ENCODE measurements at places on chromosomes 4 and X.

DNA sequence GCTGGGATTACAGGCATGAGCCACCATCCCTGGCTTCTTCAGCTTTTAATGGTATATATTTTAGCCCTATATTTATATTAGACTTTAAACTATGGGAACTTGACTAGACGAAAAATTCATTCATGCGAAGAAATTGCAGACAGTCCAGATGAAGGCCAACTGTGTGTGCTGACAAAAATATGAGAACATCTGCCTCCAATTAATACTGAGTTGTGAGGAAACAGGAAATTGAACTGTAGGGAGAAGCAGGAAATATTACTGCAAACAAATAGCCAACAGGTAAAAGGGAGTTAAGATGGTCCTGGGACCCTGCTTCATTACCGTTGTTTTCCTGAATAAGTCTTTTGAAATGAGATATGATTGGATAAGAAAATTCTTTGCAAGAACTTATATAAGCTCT is 26.3 kb downstream of the MGARP start:
- no peak for DNase-seq

- no peak for DNase-seq
Measured at GRCh38 chr4:8078109-8078494, 80.5 kb downstream of the ABLIM2 start.

DNA sequence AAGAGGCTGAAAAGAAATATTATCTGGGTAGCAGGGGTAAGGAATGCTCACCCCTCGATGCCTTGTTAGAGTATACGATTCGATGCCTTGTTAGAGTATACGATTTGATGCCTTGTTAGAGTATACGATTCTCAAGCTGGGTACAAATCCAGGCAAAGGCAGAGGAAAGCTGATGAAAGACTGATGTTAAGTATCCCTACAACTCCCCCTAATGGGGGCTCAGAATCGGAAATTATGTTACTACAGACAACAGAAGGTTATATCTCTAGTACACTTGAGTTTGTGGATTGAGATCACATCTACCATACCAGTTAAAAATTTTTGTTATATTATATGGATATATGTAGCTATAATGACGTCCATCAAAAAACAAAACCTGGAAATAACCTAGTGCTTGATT is 4.8 kb downstream of the LRRC66 start:
- DNase-seq = no peak

GRCh38 chr4:36351082-36351666 is 69.8 kb downstream of the DTHD1 start:
- peak; percentile 79 for DNase-seq

DNA sequence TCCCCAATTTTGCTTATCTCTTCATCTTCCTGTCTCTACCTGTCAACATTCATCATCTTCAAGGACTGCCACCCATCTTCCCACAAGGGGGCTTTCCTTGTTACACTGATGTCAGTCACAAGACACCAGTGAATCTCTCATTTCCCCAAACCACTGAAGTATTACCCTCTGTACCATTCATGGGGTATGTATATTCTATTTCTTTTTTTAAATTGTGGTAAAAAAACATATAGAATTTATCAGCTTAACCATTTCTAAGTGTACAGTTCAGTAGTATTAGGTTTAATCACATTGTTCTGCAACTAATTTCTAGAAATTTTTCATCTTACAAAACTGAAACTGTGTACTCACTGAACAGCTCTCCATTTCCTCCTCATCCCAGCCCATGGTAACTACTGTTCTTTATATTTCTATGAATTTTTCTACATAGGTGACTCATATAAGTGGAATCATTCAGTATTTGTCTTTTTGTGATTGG is 98.6 kb downstream of the LARP7 start:
- no peak for DNase-seq

- DNase-seq = no peak
Measured at GRCh38 chr4:129059028-129059427, 34.3 kb downstream of the SCLT1 start.

DNA sequence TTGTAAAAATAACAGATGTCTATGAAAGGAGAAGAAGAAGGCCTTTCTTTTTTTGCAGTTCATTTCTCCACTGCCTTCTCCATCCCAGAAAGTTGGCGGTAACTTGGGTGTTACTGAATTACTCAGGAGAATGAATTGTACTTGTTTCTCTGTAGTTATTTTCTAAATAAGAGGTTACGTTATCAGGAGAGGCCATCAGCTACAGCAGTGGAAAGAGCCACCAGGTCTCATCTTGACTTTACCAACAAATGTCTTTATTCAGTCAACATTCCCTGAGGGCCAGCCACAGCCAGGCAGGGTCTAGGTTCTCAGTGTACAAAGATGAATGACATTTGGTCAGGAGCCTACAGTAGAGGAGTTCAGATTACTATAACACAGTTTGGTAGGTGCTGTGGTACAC is 8.1 kb downstream of the HADH start:
- no peak for DNase-seq

- DNase-seq = no peak
Measured at GRCh38 chr4:138312536-138312911, 70.4 kb upstream of the SLC7A11 start.

DNA sequence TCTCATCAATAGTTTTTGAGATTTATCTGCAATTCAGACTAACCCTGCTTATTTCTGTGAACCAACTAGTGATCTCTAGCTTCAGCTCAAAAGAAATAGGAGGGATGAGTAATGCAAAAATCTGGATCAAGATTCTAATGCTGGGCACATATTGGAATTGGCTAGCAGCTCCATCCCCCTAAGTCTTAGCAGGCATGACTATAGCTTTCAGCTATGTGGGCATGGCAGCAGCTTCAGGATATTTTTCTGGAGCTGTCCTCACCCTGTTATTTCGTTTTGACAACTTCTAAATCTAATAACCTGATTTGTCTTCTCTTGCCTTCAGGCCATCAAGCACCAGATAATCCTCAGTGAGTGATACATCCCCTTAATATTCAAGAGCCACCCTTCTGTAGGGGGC is 50.8 kb upstream of the GNPDA2 start:
- DNase-seq = no peak

DNA sequence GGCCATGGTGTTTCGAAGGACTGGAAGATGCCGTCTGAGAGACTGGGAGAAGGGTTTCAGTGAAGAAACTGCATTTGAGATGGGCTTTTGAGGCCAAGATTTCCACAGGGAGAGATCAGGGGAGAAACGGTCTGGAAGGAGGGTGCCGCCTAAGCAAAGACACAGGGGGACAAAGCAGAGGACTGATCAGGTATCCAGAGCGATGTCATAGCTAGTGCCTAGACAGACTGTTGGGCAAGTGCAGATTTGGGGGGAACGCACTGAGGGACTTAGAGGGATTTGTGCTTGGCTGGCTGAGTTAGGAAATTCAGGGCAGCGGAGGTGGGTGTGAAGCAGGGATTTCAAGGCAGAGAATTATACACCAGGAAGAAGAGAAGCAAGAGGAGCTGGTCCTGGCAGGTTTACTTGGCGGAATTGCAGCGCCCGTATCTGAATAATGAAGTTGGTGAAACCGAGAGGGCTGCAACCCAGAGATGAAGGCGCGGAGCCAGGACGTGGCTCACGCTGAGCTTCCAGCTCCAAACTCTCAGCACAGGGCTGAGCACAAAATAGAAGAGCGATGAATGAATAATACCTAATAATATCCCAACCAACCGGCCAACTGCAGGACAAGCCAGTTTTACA is 106.9 kb downstream of the MAML3 start:
- DNase-seq = no peak

DNA sequence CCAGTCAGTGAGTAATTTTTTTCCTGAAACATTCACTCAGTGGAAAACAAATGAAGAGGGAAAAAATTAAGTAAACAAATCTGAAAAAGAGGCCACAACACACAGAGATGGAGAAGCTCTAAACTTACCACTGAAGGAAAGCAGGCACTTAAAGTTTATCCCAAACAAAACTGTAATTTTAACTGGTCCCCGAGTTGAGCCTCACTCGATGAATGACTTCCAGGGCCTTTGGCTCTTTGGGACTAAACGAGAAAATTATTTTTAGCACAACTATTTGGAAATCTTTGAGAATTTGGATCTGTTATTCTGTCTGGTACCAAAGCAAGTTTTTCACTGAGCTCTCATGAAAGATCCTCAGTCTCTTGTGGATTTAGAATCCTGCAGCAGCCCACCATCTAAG is at the start of gene C1QTNF7:
TSS of gene C1QTNF7 (plus strand) at position 333 of the 400 bp plus-strand sequence. CDS start 7,711 bp downstream, outside the sequence.
- no peak for DNase-seq

GRCh38 chrX:103158317-103158621 is 56.6 kb upstream of the BEX4 start:
- no peak for DNase-seq

DNA sequence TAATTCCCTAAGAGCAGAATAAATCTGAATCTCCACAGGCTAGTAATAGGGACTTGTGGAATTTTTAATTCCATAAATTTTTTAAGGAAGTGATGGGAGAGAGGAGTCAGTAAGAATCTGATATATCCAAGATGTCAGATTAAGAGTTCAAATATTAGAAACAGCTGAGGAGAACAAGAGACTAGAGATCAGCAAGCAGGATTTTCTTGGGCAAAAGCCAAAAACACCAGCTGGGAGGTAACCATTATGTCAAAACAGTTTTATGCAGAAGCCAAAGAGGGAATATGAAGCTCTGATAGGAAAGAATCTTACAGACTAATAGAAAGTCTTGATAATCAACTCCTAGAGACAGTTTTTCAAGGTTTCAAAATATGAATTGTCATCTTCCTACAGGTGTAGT is 72.2 kb upstream of the RBPJ start:
- no peak for DNase-seq

GRCh38 chrX:40474205-40474626 is 106.6 kb upstream of the ATP6AP2 start:
- DNase-seq = no peak

DNA sequence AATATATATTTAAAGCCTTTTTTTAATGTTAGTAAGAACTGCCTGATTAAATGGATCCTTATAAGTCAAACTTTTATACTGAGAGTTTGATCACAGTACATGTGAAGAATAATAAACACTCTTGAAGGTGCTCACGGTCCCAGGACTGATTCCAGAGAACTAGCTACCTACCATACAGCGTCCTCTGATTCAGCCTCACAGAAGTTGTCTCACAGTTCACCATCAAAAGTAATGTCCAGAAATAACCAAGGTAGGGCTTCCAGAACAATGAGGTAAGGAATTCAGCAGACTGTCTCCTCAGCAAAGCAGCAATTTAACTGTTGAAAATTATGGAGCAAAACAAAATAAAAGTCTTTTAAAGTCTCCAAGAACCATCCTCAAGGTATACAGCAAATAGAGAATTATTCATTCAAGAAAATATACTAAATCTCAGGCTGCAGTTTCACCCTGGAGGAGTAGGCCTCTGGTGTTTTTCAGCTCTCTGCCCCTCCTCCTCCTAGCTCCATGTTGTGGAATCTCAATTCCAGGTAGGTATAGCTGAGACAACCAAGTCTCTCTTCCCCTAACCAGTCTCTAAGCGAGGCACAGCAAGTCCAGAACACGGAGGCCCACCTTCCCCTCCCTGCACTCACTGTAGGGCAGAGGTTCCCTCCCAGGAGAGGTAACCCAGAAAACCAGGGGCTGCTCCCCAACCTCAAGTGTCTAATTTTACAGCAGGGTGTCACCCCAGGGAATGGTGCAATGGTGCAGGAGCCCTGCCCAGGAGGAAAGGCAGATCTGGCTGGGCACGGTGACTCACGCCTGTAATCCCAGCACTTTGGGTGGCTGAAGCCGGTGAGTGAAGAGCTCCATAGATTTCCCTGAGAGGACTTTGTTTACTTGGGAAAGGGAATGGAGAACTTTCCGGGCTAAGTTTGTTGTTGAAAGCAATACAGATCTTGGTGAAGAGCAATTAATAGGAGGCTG is 28.6 kb downstream of the FAM241A start:
- DNase-seq = no peak

DNA sequence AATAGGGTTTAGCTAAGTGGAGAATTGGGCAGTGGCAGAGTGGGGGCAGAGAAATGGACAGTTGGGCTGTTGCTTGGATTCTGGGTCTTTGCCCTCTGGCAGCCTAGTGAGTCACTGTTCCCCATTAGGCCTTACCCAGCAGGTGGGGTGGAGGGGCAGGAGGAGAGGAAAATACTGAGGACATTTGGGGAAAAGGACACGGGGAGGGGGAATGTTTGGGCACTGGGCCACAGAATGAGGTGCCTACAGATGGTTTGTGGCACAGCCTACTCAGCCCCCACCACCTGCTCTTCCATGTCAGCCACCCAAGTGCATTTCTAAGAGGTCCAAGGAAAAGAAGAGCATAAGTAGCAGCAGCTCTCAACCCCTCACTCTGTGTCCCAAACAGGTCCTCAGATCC is 13.0 kb downstream of the SLC16A2 start:
- DNase-seq = no peak

GRCh38 chrX:13380211-13380610 is 60.4 kb upstream of the ATXN3L start:
- DNase-seq = no peak

GRCh38 chr4:148946271-148946670 is 504.1 kb upstream of the NR3C2 start:
- DNase-seq = no peak

DNA sequence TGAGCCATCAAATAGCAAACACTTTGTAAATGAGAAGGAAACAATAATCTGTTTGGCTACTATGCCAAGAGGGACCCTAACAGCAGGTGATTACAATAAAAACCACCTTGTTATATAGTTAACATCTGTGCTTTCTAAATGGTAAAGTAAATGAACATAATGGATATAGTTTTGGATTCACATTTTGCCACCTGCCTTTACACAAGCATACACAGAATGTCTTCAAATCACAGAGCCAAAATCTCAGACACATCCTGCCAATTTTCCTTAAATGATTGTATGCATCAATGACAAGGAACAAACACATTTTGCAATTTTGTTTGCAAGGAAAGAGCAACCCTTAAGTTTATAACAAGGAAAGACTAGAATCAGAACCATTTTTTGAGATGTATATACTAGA is 334.2 kb downstream of the FSTL5 start:
- no peak for DNase-seq

DNA sequence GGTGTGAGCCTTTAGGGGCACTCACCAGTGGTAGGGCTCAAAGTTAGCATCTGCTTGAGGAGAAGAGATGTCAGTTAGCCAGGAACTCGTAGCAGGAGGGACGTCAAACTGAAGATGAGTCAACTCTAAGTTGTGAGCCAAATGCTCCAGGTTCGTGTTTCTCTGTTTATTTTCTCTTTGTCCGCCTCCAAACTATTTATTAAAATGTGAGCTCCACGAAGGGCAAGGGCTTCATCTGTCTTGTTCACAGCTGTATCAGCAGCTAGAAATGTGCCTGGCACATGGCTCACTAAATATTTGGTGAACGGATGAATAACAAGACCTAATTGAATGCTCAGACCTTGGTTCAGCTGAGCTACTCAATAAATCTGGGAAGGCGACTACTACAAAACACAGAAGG is 248.9 kb downstream of the BCOR start:
- no peak for DNase-seq

GRCh38 chr4:4847011-4847410 is 12.5 kb upstream of the MSX1 start:
- no peak for DNase-seq

DNA sequence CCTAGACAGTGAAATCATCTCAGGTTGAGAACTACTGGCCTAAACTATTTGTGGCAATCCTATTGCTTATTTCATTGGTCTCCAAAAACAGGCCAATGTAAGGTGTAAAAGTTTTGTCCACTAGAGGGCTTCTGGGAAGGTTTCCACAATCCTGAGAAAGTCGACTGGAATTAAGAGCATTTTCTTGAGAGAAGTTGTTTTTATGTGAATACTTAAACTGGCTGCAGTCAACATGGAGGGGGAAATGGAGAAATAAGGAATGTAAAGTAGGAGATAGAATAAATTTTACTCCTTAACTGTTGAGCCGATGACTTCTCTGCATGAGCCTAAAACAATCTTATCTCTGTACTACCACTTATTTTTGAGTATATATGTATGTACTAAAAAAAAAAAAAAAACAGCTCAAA is 11.0 kb upstream of the EIF4E start:
- peak; percentile 51 for DNase-seq
